ENCODE measurements at places on chromosomes 6 and 20.

DNA sequence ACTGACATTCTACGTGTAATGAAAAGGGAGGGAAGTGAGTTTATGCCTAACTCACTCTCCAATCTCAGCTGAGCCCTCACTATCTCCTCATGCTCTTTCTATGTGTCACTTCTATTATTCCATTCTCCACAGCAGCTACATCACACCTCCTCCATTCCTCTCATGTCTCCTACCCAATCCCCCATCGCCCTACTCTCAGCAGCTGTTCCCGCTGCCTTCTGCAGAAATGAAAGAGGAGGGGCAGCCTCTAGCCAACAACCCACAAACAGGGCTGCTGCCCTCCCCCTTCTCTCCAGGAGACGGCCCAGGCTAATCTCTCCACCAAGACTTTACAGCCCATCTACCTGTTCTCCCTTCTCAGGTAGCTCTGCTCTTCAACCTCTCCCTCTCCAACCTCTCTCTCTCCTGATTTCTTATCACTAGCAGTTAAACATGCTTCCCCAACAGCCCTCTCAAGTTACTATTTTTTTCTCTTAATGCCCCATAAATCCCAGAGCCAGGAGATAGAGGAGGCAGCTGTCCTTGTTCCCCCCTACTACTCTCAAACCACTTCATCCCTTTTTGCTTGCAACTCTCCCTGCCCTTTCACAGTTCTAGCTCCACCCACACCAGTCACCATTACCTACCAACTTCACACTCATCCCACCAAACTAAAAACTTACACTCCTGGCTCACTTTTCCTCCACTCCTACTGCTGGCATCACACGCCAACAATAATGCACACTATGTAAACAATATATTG, 136.5 kb downstream of the BTBD9 start:
- DNase-seq: no peak

GRCh38 chr6:73606428-73606827, 47.4 kb downstream of the SLC17A5 start:
- no peak for DNase-seq

DNA sequence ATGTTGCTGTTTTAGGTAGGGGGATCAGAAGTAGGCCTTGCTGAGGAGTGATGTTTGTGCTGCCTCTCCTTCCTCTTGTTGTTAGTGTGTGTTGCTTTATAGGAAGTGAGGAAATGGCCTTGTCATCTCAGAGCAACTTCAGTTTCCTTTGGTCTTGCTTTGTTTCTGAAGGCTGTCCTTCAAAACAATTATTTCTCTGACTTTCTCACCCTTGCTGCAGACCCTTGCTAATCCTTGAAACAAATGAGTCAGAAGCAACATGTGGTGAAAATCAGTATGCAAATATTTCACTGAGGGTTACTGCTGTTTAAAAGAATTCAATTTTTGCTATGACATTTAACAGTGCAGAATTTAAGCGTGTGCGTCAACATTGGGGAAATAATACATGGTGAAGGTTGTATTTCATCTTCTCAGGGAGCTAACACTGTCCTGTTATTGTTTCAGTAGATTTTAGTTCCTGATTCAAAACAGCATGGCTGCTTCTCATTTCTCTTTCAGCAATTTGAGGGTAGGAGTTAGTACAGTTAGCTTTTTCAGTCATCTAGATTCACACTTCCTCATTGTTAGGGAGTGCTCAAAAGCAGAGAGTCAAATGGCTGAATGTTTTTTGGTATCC, 13.8 kb downstream of the RNF144B start:
- no peak for DNase-seq

GRCh38 chr6:145489583-145489982, 245.7 kb downstream of the EPM2A start:
- no peak for DNase-seq

- DNase-seq: no peak
These were observed 29.5 kb upstream of the SALL4 start for GRCh38 chr20:51831866-51832265.

DNA sequence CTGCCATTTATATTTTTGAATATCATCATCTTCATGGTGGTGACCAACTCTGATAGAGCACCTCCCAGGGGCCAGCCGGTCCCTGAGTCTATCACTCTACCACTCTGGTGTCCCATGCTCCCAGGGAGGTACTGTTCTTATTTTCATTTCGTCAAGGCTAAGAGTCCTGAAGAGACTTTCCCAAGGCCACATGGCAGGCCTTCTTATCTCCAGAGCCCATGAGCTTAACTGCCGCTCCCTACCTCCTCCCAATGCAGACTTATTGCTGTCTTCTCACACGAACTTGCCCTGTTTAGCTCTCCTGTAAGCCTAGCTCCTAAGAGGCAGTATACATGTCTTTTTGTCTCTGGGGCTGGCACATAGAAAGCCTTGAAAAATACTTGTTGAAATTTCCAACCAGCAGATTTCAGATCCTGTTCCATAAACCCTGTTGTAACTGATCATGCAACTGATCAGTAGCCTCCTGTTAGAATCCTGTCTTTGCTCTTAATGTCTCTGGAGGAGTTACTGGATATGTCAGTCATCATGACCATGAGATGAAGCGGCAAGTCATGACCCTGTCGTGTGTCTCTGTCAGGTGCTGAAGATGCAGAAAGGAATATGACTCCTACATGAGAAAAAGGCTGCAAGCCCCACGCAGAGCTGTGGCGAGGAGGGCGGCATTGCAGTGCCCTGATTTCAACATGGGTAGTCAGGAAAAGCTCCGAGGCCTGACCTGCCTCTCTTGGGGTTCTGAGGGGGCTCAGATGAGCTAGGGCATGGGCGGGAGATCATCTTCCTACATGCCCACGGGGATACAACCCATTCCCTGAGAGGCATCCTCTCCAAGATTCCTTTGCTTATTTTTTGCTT, 60.0 kb downstream of the TTI1 start:
- DNase-seq: no peak

GRCh38 chr20:12074111-12074655, 156.5 kb downstream of the BTBD3 start:
- no peak for DNase-seq

DNA sequence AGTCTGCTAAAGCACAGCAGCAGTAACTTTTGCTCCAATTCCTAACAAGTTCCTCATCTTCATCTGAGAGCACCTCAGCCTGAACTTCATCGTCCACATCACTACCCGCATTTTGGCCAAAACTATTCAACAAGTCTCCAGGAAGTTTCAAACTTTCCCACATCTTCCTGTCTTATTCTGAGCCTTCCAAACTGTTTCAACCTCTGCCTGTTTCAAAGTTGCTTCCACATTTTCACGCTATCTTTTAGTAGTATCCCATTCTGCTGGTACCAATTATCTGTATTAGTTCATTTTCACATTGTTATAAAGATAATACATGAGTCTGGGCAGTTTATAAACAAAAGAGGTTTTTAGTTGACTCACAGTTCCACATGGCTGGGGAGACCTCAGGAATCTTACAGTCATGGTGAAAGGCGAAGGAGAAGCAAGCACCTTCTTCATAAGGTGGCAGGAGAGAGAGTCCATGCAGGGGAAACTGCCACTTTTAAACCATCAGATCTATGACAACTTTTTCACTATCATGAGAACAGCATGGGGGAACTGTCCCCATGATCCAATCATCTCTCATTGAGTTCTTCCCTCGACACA, 99.4 kb upstream of the GRIK2 start:
- DNase-seq: no peak

- DNase-seq: no peak
These were observed 115.9 kb downstream of the PAX1 start for GRCh38 chr20:21821358-21821757.

GRCh38 chr6:168372889-168373288, 53.3 kb upstream of the DACT2 start:
- no peak for DNase-seq

GRCh38 chr6:21393441-21394165, 199.9 kb upstream of the SOX4 start:
- DNase-seq: no peak

- DNase-seq: no peak
These were observed 39.1 kb downstream of the PGM3 start for GRCh38 chr6:83153883-83154521.

- peak; percentile 39 for DNase-seq
These were observed 744 bp upstream of the FOXO3 start for GRCh38 chr6:108559884-108560462.

Measured in HepG2 (cell line).